ENCODE measurements at places on chromosomes 16 and 17. TPM values are rescaled to one million over a fixed set of nuclear protein-coding genes. Genes with fewer than 3 reads are reported as not detected.

NUPR1 gene
- total RNA-seq = 7.3 TPM

LDHD gene
- total RNA-seq = 4.4 TPM

GRCh38 chr16:78976212-78976611 is 624.3 kb downstream of the MAF start:
- no peak for DNase-seq

- DNase-seq = peak; percentile 14
Measured at GRCh38 chr17:60390925-60391470, 935 bp downstream of the USP32 start.

DNA sequence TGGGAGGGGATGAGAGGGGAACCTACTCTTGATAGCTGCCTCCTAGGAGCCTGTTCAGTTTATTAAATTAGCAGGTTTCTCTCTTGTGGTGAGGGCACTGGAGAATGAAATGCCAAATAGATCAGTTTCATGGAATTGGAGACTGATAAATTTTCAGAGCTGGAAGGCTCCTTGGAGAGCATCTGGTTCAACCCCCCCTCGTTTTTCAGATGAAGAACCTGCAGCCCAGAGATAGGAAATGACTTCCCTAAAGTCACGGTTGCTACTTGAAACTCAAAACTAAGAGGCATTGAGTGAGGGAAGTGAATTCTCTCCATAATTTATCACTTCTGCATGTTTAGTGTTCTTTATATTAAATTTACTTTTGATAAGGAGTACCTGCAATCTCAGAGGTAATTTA is 366.0 kb upstream of the CCL2 start:
- DNase-seq = no peak

- no peak for DNase-seq
Measured at GRCh38 chr17:70076831-70077230, 1.8 kb downstream of the KCNJ16 start.
